ENCODE measurements at places on chromosomes 7 and 10.
A peak's percentile ranks its signal among the peaks of the same experiment; 100 is the strongest.

GRCh38 chr7:112594397-112594796 is 113.6 kb downstream of the LSMEM1 start:
- DNase-seq, result no peak

DNA sequence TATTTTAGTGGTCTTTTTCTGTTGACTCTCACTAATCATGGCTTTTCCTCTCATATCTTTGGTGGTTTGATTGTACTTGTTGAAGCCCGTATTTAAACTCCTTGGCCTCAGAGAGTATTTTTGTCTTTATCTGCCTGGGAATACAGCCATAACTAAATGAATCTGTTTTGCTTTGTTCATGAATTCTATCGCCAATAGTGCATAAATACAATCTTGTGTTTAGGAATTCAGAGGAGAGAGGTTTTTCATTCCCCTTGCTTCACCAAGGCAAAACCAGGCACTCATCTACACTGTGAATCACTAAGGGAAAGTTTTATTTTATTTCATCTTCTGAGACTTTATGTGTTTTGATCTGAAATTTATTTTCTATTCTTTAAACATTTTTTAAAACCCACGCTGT is 152.7 kb downstream of the BICC1 start:
- DNase-seq, result no peak

DNA sequence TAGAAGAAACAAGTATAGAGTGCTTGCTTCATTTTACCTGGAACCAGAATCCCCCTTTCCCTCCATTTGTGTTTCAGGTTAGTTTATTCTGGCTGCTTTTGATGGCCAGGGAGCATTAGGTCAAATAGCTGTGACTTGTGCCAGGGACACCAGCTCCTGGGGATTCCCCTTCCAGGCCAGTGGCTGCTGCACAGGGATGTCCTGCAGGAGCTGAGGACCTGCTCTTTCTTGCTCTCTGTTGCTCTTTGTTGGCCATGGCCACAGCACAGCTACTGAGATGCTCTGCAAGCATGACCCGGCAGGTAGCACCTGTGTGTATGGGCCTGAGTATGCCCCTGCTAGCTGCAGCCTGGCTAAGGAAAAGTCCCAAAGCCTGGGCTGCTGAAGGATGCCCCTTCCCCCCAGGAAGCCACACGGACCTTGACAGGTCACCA is 208.9 kb downstream of the EBF3 start:
- DNase-seq, result no peak

- no peak for DNase-seq
Measured at GRCh38 chr10:124109261-124109660, 15.9 kb upstream of the CHST15 start.

GRCh38 chr10:80894797-80895467 is 357.2 kb downstream of the SH2D4B start:
- no peak for DNase-seq

DNA sequence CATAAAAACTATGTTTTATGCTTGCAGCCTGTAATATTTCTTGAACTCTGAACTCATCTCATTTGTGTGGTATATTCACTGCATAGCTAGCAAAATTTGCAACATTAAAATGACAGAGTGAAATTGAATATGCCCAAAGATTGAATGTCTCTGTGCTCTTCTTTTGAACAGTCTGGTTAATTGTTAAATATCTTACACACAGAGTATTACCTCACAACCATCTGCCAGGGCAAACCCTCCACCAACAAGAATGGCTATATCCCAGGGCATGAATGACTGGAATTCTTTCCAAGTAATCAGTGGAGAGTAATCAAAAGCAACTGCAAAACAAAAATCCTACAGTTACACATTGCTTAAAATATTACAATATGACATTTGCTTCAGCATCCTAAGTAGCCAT is 76.9 kb downstream of the SLC13A1 start:
- DNase-seq, result no peak

DNA sequence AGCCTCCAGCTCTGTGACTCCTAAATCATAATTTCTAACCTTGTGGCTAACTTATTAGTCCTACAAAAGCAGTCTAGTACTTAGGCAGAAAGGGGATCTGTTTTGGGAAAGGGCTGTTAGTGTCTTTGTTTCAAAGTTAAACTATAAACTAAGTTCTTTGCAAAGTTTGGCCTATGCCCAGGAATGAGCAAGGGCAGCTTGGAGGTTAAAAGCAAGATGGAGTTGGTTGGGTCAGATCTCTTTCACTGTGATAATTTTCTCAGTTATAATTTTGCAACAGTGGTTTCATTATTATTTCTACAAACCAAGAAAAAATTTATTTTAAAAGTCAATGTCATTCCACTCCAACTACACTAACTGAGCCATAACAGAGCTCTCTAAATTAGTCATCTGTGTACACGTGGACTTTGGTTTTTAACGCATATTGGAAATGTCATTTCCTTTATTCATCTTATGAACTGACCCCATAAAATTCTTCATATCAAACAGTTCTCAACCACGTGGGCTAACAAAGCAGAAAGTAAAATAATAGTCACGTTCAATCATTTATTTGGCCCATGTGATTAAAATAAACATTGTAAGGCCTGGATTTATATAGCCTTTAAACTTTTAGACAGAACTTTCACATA is 143.2 kb upstream of the C7orf33 start:
- DNase-seq, result no peak

- DNase-seq, result no peak
Measured at GRCh38 chr7:16951483-16952080, 69.8 kb upstream of the AGR3 start.

- no peak for DNase-seq
Measured at GRCh38 chr10:126500185-126500584, 111.9 kb upstream of the ADAM12 start.

DNA sequence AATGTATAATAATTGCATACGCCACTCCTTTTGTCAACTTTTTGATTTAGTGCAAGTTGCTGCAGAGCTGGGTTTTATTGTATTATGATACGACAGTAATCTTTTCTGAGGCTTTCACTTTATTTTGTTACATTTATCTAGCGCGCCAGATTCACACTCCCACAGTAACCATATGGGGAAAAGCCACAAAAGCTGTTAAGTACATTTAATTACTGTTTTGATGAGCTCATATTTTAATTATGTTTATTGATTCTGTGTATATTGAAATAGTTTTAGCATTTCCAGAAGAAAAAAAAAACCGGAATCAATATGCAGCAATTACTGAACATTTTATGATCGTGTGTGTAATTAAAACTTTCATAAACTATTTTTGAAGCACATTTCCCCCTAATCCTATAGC is 118.5 kb downstream of the RAB11FIP2 start:
- no peak for DNase-seq

GRCh38 chr7:73906874-73907273 is 45.9 kb downstream of the TMEM270 start:
- no peak for DNase-seq

DNA sequence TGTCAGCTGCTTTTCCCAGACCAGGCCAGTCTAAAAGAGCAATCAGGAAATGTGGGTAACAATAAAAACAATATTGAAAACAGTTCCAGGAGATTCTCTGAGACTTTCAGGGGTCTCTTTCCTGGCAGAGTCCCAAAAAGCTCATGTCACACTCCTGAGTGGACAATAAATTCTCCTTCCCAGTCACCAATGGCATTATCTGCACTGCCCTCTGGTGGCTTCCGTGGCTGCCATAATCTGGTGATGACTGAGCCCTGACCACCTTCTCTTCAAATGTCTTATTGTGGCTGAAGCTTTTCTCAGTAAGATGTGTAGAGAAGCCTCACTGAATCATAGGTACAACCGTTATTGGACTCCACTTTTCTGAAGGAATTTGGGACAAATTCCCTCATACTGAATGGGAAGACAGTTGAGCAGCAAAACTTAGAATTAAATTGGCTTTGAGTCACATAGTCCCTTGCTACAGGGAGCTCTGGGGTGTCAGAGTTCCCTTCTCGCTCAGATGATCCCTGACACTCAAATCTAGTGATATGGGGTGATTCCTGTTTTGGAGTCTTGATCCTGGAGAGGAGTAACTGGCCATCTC is 24.4 kb upstream of the ASAH2 start:
- DNase-seq, result no peak

- no peak for DNase-seq
Measured at GRCh38 chr7:5665094-5666025, 116.1 kb downstream of the RNF216 start.

DNA sequence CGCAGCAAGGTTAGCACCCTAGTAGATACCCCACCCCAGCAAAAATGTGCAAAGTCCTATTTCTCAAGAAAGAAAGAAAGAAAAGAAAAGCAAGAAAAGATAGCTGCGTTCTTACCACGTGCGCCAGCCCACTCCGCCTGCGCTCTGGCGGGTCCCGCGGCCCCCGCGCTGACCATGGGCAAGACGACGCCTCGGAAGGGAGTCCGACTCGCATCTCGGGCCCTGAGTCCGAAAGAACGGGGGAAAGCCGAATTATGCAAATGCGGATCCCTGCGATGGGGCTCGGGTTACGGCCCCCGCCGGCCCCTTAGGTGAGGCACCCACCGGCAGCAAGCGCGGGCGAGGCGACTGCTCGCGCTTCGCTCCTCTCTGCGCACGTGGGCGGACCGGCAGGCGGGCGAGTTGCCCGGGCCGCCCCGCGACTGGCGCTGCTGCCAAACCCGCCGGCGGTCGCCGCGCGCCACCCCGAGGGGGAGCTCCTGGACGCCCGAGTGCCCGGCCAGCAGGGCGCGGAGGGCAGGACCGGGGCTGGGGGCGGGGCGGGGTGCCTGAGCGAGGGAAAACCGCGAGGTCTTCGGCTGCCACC is 2.4 kb upstream of the EGR2 start:
- peak; percentile 55 for DNase-seq

DNA sequence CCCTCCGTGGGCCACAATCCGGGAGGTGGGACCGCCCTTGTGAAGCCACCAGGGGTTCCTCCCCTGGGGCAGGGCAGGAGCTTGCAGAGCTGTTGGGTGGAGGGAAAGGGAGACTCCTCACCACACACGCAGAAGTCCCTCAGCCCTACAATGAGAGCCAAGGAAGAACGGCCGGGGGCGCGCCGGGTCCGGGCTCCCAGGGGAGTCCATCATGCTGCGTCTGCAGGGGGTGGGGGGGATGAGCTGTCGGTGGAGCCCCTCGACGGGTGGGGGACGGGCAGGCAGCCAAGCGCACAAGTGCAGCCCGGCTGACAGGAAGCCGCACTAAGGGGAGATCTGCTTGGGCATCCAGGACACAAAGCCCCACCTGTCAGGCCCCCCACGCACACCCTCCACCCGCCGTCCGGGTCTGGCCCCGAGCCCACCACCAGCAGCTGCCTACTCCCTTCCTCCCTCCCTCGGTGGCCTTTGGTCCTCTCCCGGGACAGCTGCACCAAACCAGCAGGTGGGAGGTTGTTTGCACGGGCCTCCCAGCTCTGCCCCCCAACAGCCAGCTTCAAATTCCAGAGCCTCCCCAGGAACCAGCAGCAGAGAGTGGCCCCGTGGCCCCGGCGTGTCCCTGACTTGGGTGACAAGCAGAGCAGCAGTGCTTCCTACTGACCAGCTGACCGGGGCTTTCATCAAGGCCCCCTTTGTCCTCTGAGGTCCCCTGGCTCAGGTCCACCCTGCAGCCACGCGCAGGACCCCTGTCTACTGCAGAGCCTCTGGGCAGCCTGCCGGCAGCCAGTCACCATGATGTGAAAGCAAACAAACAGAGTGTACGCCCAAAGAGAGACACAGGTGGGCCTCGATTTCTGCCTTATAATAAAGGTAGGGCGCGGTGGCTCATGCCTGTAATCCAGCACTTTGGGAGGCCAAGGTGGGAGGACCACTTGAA is 50.3 kb downstream of the HIP1 start:
- no peak for DNase-seq

GRCh38 chr10:133241501-133242205 is 4.0 kb downstream of the VENTX start:
- DNase-seq, result no peak

DNA sequence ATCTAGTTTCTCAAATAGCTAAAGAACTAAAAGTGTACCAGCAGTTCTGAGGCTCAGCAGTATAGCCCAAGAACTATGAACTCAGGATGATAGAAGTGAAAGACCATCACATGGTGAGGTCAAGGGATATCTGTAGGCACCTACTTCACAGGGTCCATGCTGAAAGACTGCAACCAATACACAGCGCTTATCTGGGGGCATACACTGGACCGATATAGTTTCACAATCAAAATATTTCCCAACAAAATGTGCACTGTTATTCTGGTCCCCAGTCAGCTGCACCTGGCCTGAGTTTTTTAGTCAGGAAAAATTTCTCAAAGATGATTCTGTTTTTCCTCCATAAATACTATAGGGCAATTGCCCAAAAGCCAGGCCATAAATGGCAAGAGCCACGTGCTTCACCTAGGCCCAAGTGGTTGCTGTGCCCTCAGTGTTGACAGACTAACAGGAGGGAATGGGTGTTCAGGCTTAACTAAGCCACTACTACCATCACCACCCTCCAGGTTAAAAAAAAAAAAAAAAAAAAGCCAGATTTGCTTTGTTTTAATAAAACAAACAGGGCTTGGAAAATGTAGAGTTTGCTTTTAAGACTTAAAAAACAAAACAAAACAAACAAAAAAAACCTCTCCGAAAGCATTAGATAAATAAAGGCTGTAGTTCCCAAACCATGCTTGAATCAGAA is 58.5 kb downstream of the OGDH start:
- DNase-seq, result no peak

- DNase-seq, result no peak
Measured at GRCh38 chr10:15704581-15704968, 15.1 kb downstream of the ITGA8 start.

DNA sequence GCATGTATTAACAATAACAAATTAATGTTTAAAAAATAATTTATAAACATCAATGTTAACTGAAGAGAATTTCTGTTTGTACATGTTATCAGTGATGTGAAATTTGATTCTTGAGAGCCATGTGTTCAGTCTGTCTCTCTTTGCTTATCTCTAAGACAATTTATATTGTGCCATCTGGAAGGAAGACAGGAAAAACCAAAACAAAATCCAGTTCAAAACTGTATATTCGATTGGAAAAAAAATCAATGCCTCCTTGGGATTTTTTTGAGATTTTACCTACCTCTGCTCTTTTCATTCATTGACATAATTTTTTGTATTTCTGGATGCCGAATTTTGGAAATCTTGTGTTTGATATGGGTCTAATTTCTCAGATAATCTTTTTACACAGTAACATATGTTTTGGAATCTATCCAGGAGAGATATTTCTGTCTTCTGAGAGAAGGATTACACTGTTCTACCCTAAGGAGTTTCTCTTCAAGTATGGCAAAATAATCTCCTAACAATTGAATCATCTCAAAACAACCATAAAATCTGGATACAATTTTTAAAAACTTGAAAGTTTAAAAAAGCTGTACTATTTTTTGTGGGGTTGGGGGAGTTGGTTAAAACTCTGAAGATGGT is 311.9 kb upstream of the GNAI1 start:
- DNase-seq, result no peak

- no peak for DNase-seq
Measured at GRCh38 chr7:108404509-108405420, 51.5 kb downstream of the NRCAM start.

DNA sequence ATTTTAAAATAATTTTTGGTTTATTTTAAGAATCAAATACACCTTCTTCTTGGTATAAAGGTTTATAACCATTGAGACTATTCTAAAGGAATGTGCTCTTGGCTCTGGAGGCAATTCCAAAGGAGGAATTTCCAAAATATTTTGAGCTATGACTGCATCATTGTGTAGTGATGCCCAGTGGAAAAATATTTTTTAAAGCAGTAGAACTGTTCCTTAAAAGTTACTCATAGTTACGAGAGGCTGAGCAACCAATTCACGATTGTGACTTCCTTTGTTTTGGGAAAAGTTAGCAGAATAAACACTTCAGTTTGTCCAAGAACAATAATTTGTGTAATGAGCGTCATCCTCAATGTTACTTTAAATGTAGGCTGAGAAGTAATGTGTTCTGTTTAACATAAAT is 233.6 kb downstream of the BAMBI start:
- no peak for DNase-seq

GRCh38 chr10:61993711-61994401 is 92.4 kb downstream of the ARID5B start:
- no peak for DNase-seq

- no peak for DNase-seq
Measured at GRCh38 chr7:33536398-33537103, 368.8 kb upstream of the BMPER start.

Measured in stimulated activated CD8-positive, alpha-beta memory T cell treated with anti-CD3 and anti-CD28 coated beads, Interleukin-15, amount 100 ng/mL, for 4 hours (primary cell).